ENCODE measurements at places on chromosomes 13 and 19. TPM values are rescaled to one million over a fixed set of nuclear protein-coding genes. Genes with fewer than 3 reads are reported as not detected.
A peak's percentile ranks its signal among the peaks of the same experiment; 100 is the strongest.

DNA sequence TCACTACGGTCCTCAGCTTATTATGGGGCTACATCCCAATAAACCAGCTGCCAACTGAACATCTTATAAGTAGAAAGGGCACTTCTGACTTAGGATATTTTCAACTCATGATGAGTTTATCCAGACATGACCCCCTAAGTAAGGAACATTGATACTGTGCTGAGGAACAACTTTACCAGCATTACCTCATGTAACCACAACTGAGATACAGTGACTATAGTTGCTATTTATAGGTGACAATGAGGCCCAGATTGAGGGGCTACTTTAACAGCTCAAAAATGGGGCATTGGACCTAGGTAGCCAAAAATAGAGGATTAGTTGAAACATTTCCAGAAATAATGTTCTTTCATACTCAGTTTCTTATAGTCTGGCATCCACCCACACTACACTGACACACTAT, 26.8 kb downstream of the SKA3 start:
- no peak for DNase-seq

- no peak for DNase-seq
Measured at GRCh38 chr13:50684366-50684765, 159.1 kb downstream of the DLEU7 start.

GRCh38 chr13:90393408-90393807, 954.1 kb upstream of the MIR17HG start:
- DNase-seq = no peak

- no peak for DNase-seq
Measured at GRCh38 chr19:43660971-43661360, 9.0 kb downstream of the PLAUR start.

DNA sequence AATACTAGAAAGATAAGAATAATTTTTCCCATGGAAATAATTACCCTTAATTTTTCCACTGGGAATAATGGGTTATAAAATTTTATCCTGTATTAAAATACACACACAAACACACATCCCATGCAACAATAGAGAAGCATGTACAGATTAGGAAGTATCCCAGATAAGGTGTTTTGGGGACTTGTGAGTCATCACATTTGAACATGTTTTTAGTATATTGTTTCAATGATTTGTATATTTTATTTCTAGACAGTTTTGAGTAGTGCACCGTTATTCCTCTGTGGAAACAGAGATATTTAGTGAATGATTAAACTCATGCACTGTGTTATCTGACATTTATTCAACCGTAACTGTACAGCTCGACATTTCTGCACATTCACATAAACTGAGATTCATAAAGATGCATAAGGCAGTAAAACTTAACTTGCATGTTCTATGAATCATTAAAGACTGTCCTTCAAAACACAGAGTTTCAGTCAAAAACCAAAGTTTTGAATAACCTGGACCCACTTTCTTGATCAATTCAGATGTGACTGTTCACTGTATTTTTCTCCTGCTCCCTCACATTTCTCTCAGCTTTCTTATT, 30.1 kb downstream of the KLF12 start:
- no peak for DNase-seq

DNA sequence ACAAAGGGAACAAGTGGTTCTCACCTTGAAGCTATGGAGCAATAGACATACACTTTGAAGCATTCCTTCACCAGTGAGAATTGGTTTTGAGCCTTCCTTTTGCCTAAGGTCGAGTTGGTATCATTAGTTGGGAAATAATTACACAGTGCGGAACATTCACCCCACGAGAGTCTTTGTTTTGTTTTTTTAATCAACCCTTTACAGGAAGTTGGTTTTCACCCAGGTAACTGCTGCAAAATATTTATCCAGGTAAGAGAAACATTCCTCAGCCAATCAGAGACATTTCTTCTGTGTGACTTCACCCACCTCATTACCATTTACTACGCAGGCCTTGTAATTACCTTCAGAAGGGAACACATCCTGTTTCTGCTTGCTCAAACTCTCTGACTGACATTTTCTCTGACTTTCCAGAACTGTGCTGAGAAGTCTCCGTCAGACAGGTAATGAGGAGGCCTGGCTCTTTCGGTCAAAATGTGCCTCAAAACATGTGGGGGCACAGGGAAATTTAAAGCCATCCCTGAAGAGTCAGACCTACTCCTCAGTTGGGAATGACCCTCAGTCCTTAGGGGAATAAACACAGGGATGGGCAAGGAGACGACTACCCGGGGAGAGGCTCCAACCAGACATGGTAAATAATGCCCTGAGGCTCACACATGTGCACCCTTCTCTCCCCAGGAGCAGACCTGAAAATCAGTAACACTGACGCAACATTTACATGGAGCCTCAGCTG, 22.7 kb upstream of the SERP2 start:
- no peak for DNase-seq

DNA sequence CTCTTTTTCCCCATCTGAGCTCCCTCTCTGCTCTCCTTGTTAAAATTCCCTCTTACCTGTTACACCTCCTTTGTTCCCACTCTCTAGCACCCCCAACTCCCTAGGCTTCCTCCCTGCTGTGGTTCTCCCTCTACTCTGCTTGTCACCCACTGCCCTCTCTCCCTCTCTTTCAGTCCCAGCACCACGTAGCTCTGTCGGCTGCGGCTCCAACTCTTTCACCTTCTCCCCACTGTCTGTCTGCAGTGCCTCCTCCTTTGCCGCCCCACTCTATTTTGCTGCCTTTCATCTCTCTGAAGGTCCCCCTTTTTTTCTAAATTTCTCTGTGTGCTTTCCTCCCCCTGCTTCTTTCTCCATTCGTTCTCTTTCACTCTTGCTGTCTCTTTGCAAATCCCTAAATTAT, 1.1 kb downstream of the ZNF836 start:
- no peak for DNase-seq

DNA sequence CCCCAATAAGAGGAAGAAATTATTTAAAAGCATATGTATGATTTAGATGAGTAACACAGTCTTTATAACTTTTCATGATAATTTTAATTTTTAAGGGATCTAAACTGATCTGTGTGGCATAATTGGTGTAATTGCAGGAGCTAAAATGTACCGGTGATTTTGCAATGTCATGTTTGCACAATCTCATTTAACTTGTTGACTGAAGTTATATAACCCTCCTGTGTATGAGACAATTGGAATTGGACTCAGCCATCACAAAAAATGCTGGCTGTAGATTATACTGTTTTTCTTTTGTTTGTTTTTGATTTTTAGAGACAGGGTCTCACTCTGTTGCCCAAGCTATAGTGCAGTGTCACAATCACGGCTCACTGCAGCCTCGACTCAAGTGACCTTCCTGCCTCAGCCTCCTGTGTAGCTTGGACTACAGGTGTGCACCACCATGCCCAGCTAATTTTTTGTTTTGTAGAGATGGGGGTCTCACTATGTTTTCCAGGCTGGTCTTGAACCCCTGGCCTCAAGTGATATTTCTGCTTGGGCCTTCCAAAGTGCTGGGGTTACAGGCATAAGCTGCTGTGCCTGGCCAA, 26.1 kb downstream of the FGF9 start:
- DNase-seq = no peak

GRCh38 chr19:12938779-12939601, 581 bp downstream of the CALR start:
- DNase-seq = peak; percentile 65

DNA sequence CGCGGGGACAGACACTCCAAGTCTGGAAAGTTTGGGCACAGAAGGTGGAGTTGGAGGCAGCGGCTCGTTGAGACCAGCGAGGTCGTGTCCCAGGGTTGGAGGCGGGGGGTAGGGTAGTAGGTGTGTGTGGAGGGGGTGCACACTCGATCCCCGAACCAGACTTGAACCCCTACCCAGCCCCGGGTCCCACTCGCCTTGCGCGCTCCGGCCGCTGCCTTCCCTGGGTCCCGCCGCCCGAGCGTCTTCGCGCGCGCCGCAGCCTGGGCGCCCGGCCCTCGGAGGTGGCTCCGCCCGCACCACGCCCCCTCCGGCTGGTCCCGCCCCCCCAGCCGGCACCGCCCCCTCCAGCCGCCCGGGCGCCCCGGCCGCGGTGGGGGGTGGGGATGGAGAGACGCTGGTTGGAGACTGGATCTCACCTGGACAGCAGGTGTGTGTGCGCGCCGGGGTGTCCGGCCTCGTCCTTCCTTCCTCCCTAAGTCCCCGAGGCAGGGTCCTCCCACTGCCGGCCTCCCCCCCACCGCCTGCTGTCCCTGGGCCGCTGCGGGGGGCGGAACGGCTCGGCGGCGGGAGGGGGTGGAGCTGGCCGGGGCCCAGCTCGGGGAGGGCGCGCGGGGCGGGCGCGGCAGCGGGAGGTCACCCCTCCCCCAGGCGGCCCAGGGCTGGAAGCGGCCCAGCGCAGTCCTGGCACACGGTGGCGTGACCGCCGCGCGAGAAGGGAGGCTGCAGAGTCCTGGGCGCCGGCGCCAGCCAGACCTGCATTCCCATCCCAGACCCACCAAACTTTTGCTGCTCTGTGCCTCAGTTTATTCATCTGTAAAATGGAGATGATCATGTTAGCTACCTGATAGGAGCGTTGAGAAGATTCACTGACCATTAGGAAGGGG, at the start of gene KANK2:
Gene KANK2 (minus strand): TSS at position 255 of the 884 bp plus-strand sequence. CDS start 3,034 bp downstream, outside the sequence.
- peak; percentile 89 for DNase-seq

- peak; percentile 97 for DNase-seq
Measured at GRCh38 chr19:2474232-2475017, 1.5 kb upstream of the GADD45B start.

DNA sequence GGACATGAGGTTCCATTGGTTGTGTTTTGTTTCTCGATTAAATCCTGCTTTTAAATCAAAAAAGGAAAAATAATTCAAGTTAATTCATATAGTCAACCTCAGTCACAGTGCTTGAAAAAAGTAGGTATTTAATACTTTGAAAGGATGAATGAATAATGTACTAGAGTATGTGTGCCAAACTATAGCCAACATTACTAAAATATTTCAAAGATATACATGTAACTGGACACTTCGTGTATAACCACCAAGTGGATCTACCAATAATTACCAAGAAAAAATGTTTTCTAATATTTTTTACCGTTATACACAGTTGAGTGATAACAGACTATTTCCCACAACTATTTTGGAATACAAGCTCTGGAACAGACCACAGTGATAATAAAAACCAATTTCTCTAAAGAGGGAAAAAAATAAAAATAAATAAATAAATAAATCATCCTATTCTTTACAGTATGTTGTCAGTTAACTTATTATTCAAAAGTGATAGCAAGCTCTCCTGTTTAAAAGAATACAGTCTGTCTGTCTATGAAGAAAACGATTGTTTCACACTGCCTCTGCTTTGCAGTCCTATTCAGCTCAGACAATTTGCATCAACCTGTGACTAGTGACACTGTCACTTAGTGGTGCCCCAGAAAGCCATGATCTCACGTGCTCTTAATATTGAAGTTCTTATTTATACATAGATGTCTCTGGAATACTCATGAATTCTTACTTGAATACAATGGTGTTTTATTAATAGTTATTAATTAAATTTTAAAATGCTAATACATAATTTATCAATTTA, 58.2 kb downstream of the UBL3 start:
- no peak for DNase-seq

DNA sequence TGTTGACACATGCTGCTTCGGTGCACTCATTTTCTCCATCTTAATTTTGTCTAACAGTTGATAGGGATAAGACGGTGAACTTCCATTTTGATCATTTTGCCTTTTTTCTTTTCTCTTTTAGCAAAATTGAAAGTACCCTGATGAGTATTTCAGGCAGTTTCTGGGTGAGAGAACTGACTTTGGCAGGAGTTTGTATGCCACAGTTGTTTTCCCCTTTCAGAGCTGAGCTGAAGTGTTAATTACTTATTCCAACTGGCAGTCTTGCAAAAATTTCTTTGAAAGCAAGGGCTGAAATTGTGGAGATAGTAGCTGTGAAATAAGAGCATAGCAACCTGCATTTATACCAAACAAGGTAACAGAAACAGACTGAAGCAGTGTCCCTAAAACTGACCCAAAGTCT, 180.2 kb downstream of the SLITRK5 start:
- no peak for DNase-seq

GRCh38 chr19:31586282-31586681, 237.0 kb upstream of the TSHZ3 start:
- DNase-seq = no peak

GRCh38 chr19:50626011-50626410, 13.7 kb downstream of the SYT3 start:
- no peak for DNase-seq

DNA sequence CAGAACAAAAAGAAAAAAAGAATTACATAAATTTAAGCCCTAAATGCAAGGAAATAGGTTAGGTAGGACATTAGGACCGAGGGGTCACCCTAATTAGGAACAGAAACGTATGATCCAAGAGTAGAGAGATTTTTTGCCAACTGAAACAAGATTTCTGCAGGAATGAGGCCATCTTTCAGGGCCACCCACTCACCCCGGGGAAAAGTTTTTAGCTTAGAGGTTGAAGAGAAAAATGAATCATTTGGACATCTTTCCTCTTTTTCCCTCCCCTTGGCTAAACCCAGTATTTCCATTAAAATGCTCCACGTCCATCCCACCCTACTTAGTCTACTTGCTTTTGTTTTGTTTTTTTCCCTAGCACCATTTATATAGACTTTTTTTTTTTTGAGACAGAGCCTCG, 10.6 kb upstream of the PNMA8A start:
- DNase-seq = no peak

GRCh38 chr19:18951721-18952281, 10.8 kb upstream of the HOMER3 start:
- no peak for DNase-seq

DNA sequence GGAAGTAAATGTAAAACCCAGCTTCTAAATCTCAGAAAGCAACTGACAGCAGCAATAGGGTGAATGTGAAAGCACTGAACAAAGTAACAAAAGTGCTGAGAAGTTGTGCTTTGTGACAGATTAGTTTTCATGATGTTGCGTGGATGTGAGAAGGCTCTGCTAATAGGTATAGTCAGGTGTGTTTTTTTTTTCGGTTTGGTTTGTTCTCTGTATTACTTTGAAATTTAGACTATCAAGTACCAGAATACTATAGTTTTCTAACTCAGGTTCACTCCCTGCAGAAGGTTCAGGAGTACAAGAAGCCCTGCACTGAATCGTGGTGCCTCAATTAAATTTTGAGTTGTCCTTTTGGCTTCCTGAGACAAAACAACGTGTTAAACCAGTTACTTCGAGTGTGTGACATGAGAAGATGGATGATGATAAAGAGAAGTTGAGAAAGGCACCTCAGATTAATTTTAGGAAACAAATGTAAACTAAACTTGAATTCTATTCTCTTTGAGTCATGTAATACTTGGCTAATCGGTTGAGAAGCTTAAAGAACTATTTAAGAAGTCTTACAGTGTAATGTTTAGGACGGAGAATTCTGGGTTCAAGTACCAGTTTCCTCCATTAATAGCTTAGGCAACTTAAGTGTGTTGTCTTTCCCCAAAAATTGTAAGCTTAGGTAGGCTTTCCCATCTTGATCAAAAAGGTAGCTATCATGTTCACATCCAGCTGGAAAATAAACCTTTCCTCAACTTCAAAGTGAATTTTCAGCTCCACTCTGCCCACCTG, 10.3 kb downstream of the MIR17HG start:
- no peak for DNase-seq

SOHLH2 gene
- total RNA-seq = not detected

URAD gene
- not detected for total RNA-seq

LGALS14 gene
- not detected for total RNA-seq

LILRA1 gene
- 1.4 TPM for total RNA-seq

SRRM5 gene
- total RNA-seq = 0.51 TPM

OXGR1 gene
- total RNA-seq = 1.4 TPM

LHB gene
- 0.84 TPM for total RNA-seq

NLRP9 gene
- total RNA-seq = not detected

ERFL gene
- total RNA-seq = 0.51 TPM
